ENCODE measurements at places on chromosomes 12 and 14.

DNA sequence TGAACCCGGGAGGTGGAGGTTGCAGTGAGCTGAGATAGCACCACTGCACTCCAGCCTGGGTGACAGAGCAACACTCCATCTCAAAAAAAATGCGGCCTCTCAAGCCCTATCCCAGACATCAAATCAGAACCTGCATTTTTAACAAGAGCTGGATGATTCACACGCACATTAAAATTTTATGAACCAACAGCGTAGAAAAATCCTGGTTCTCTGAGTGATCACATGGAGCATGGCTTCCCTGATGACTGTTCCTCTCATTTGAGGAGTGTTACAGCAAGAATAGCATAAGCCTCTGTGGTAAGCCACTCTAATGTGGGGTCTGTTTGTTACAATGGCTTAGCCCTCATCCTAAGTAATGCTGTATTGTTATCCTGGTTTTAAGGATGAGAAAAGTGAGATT is 163.6 kb downstream of the BRMS1L start:
- no peak for DNase-seq

GRCh38 chr12:75488553-75488952 is 8.0 kb downstream of the GLIPR1 start:
- DNase-seq: no peak

GRCh38 chr14:100557658-100558057 is 29.6 kb downstream of the BEGAIN start:
- no peak for DNase-seq

- no peak for DNase-seq
Observed at GRCh38 chr14:97948841-97949240, 1151.7 kb downstream of the VRK1 start.

DNA sequence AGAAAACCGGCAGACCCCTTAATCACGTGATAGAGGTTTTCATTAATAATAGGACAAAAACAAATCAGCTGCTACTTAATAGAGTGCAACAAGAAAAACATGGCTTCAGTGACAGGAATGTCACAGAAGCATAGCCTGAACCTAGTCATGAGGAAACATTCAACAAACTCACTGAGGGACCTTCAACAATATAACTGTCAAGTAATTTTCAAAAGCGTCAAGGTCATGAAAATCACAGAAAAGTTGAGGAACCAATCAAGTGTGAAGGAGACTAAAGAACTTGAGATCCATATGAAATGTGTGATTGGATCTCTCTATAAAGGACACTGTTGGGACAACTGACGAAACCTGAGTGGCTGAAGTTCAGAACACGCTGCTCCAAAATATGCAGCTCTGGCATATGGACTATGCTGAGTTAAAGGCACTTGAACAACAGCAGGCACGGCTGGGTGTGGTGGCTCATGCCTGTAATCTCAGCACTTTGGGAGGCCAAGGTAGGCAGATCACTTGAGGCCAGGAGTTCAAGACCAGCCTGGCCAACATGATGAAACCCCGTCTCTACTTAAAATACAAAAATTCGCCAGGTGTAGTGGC is 16.3 kb downstream of the NDUFA12 start:
- DNase-seq: no peak

GRCh38 chr14:62914025-62914424 is 131.2 kb downstream of the KCNH5 start:
- DNase-seq: no peak
